ENCODE measurements at places on chromosomes 3 and 15. TPM values are rescaled to one million over a fixed set of nuclear protein-coding genes. Genes with fewer than 3 reads are reported as not detected.
A peak's percentile ranks its signal among the peaks of the same experiment; 100 is the strongest.

- DNase-seq: peak; percentile 6
Measured at GRCh38 chr3:115623044-115623868, at the start of gene GAP43. TSS of gene GAP43 (plus strand) at chr3:115623510. CDS start at chr3:115623690, 180 bp downstream.

DNA sequence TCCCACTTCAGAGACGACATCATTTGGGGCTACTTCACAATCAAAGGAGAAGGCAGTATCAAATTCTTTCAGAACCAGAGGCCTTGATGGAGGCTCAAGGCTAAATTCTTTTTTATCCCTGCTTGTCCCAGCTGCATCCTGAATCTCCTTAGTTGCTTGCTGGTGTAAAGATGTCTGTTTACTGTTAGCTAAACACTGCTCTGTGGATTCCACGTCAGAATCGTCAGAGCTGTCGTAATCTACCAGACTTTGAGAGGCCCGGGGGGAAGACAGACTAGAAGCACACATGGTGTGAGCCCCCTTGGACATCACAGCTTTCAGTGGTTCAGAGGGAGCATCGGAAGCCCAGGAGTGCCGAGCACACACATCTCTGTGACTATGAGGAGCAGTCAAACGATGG is 32.6 kb downstream of the LINS1 start:
- DNase-seq: no peak

The RAMAC gene
- 19.6 TPM for total RNA-seq

The GOLGA8N gene
- total RNA-seq: 0.60 TPM

DNA sequence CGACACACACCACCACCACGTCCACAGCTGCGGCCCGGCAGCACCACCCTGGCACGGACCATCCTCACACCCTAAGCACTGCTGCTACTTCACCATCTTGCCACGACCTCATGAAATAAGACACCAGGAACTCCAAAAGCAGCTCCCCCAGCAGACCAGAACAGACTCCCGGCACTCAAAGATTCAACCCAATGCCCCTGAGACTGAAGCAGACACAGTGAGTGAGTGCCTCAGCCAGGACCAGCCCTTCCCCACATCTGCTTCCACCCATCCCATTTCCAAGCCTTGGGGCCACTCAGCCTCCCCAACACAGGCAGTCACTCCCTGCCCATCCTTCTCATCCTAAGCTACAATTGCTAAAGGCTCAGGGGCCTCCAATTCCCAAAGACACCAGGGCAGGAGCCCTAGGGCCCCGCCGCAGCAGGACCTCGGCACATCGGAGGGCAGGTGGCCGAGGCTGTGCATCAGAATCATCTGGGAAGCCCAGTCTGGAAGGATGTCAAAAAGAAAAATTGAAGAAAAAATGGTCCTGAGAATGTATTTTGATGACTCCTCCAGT is 18.4 kb upstream of the OCA2 start:
- no peak for DNase-seq

GRCh38 chr3:128550471-128551126 is 57.6 kb upstream of the GATA2 start:
- DNase-seq: no peak

DNA sequence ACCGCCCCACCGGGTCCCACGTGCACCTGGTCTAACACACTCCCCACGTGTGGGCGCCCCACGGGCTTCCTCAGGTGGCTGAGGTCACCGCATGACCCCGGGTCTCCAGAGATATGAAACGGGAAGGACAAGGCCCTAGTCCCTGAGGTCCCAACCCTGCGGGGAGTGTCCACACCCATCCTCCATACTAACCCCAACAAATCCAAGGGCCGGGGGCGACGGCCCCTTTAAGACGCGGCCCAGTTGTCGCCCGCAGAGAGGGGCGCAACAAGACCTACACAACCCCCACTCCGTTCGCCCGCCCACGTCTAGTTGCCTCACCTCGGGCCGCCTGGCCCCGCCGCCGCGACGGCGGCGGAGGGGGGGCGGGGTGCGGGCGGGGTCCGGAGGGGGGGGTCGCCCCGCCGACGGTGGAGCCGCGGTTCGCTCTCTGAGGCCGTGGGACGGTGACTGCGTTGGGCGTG is 396 bp downstream of the INO80 start:
- DNase-seq: peak; percentile 71

GRCh38 chr3:132279030-132279429 is 38.2 kb upstream of the ACP3 start:
- no peak for DNase-seq

GRCh38 chr15:73989001-73989798 is 2.9 kb downstream of the STOML1 start:
- DNase-seq: no peak

- peak; percentile 87 for DNase-seq
Measured at GRCh38 chr3:111739311-111739911, 119.7 kb upstream of the PHLDB2 start.

The PPP1R14D gene
- total RNA-seq: not detected

DNA sequence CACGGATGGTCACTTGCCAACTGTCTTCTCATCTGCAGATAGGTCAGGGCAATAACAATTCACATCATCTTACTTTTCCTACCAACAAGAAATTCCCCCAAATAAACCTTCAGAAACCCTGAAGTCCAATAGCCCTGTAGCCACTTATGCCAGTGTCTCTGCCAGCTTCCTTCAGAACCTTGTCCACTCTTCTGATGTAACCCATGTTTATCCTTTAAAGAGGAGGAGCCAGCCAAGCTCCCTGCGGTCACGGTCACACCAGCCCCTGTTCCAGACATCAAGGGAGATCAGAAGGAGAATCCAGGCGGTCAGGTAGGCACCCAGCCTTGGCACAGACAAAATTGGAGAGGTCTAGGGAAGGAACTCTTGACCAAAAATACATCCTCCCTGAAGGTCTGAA is 23.7 kb downstream of the SLC24A1 start:
- DNase-seq: no peak

DNA sequence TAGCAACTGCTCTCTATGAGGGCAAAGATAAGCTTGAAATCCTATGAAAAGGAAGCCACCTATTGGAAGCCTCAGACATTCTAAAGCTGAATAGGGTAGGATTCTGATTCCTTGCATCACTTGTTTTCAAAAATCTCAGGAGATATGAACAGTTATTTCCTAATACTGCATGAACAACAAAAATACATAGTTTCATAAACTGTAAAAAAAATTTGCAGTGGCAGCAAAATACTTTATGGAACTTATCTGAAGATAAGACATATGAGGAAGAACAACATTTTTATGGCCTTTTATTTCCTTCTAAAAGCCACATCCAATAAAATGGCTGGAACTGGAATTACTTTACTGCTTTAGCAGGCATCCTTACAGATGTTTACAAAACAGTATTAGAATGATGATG is 29.9 kb downstream of the AP3S2 start:
- DNase-seq: no peak

- DNase-seq: no peak
Measured at GRCh38 chr3:58667229-58667628, 655 bp upstream of the FAM3D start.

The GRIP2 gene
- not detected for total RNA-seq

DNA sequence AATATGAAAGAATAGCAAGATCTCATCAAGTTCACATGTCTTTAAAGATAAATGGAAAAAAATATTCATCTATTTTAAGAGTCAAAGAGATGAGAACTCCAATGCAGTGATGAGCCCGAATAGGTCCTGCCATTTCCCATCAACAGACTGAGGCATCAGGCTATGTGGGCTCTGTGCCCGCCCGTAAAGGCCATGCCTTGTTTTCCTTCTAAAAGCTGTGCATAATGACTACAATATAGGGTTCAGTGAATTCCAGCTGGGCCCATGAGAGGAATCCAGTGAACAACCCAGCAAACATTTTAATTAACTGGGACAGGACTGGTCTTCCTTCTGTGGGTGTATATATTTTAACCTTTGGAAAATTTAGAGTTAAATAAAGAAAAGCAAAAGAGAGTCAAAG is 44.6 kb downstream of the RASGRP1 start:
- no peak for DNase-seq

- DNase-seq: no peak
Measured at GRCh38 chr3:10356461-10356981, 35.6 kb upstream of the SEC13 start.

The GOLGA8H gene
- total RNA-seq: 0.87 TPM

DNA sequence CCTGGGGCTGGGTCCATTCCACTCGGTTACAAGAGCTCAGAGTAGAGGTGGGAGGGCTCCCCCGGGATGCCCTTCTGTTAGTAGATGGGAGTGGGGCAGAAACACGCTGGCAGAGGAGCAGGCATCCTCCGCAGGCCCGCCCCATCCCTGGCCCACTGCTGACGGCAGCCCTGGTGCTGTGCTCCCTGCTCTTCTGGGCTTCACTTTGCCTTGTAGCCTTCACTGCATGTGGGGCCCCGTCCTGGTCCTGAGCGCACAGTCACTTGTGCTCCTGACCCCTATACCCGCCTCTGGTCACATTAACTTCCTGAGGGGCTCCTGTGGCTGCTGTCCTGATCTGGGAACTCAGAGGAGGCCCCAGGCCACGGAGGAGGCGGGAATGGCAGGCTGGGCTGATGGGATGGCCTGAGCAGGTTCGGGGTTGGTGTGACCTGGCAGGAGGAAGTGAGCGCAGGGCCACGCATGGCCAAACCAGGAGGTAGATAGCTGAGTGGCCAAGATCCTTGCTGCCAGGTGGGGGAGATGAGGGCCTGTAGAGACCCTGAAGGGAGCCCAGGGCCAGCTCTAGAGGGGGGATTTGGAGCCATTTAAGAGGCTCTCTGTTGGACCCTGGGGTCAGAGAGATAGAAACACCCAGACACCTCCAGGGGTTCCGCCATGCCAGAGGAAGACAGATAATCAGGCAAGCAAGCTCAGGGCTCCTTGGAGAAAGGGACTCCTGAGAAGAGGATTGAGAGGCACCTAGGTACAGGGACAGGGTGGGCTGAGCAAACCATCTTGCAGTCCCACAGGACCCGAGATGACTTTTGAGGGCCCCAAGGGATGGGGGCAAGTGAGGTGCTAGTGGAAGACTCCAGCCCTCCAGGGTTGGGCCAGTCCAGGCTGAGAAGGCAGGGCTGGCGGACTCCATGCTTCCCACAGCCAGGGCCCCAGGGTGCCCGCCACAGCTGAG is 92.2 kb upstream of the PRR23E start:
- no peak for DNase-seq

DNA sequence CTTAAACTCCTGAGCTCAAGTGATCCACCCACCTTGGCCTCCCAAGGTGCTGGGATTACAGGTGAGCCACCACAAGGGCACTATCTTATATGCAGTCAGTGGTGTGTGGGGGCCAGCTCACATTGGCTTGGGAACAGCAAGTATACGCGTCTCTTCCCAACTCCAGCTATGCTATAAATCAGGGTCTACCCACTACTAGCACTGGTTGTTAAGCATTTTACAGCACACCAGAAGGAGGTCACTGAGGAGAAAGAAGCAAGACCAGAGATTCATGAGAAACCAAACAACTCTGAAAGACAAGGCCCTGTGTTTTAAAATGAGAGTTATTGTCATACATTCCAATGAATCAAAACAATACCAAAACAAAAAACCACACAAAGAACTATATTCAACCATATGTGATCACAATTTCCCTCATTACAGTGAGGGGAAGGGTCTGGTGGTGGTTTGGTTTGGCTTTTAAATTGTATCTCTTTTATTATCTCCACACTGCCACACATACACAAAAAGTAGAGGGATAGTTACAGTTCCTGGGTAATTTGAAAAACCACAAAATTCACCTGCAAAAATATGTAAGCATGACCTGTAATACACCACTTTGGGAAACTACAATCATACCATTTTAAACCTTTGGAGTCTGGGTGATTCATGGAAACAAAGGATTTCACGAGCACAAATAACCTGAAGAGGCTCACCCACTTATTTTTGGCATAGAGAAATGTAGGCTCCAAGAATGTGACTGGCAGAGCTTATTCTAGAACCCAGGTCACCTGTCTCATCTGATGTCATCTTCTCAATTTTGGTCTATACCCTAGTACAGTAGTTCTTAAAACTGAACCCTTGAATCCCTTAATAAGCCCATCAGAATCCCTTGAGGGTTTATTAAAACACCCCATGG is 5.2 kb downstream of the MAGI1 start:
- DNase-seq: no peak

DNA sequence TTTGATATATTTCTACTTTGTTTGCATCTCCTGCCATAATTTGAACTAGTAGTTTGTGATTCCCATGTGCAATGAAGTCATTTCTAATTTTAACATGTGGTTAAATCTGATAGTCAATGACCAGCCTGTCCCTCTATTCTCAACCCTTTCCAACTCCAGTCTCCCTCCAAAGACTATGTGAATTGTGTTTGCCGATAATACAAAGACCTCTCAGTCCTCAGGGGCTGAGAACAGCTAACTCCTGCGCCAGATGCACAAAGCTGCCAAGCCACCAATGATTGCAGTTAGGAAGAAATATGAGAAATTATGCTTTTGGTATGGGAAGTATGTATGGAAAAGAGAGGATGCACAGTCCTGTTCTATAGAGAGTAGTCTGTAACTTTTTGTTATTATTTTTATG is 54.0 kb downstream of the KCNH8 start:
- DNase-seq: no peak

DNA sequence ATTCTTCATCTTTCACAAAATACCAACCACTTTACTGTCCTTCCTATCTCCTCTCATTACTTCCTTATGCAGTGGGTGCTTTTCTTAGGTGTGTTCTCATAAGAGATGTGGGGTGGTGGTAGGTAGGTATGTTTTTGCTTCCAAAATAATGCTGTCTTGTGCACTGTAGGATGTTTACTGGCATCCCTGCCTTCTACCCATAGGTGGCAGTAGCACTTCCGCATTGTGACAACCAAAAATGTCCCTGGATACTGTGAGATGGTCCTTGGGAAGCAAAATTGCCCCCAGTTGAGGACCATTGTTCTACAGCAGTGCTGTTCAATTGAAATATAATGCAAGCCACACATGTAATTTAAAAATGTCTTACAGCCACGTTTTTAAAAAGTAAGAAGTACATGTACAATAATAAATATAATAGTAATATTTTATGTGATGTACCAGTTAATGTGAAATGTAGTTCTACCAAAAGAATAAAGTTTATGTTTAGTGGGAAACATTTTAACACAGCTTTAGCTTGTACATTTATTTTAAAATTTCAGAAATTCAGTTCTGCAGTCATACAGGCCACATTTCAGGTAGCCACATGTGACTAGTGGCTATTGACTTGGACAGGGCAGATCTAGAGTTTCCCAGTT is 75.2 kb downstream of the NEO1 start:
- peak; percentile 52 for DNase-seq
